ENCODE measurements at places on chromosomes 12 and 14.

DNA sequence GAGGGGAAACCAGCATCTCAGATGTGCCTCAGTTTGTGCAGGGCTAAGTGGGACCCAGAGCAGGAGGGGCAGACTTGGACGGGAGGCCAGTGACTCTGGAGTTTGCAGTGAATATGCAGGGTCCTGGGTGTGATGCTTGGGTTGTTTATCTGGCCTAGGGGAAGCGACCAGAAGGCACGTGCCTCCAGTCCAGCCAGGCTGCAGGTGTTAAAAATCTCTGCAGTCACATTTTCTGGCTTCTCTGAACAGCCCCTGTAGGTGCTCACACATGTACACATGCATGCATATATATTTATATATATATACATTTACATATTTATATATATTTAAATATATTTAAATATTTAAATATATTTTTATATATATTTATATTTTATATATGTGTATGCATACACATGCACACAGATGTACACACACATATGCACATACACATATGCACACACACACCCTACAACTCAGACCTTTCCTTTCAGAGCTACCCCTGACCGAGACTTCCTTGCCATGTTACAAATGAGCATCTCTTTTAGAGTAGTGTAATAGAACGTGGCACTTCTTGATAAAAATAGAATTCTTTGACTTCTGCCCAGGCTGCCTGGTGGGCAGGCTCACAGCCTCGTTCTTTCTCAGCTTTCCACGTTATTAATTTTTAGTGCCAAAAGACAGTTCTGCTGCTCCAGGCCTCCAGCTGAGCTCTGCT lies 26.8 kb upstream of the TCL1B start:
- no peak for DNase-seq

DNA sequence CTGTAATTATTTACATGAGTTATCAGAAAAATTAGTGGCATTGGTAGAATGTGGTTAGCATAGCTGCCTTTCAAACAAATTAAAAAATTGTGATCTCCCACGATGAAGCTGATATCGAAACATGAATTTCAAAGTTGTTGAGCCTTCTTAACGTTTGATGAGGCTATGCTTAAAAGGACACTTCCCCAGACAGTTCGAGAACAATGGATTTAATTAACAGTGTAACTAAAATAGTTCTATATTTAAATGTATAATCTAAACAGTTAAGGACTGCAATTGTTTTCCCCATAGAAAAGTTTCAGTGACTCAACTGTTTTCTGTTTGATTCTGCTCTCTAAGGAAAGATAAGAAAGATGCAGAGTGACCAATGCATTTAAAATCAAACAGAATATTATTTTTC lies 1.6 kb downstream of the CLEC2B start:
- DNase-seq, result no peak

- no peak for DNase-seq
These were observed 133.9 kb downstream of the TBX5 start for GRCh38 chr12:114272071-114272470.

GRCh38 chr12:55548756-55549155 lies 646 bp upstream of the OR6C4 start:
- DNase-seq, result no peak

- no peak for DNase-seq
These were observed 1.7 kb downstream of the FBXO34 start for GRCh38 chr14:55272922-55273321.

- no peak for DNase-seq
These were observed 56.4 kb downstream of the GOLGA5 start for GRCh38 chr14:92850492-92850891.

DNA sequence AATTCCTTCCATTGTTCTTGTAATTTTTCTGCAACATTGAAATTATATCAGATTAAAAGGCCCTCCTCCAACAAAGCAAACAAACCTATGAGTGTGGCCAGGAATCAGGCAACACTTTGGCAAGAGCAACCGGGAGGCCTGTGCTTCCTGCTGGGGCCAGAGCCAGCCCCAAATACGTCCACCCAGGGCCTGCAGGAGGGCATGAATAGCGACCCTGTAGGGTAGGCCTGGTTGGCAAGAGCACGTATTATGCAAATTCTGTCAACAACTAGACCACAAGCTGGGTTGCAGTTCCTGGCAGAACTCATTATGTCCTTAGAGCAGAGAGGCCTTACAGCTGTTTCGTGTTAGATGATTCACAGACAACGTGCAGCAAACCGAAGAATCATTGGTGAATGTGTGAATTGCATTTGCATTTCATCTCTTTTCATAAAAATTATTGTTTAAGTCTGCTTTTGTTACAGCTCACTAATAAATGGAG lies 26.9 kb upstream of the LGALS3 start:
- no peak for DNase-seq

DNA sequence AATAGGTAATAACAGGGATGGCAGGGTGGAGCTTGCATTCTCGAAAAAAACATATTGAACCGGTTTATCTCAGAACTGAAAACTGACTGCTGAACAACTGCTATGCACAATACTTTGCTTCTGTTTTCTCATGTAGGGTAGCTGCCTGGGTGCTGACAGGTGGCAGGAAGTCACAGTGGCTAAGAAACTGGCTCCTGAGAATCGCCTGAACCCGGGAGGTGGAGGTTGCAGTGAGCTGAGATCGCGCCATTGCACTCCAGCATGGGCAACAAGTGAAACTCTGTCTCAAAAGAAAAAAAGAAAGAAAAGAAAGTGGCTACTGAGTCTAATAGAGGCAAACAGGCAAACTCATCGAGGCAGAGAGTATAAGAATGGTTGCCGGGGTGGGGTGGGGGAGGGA lies 113.1 kb downstream of the CCDC60 start:
- DNase-seq, result no peak

DNA sequence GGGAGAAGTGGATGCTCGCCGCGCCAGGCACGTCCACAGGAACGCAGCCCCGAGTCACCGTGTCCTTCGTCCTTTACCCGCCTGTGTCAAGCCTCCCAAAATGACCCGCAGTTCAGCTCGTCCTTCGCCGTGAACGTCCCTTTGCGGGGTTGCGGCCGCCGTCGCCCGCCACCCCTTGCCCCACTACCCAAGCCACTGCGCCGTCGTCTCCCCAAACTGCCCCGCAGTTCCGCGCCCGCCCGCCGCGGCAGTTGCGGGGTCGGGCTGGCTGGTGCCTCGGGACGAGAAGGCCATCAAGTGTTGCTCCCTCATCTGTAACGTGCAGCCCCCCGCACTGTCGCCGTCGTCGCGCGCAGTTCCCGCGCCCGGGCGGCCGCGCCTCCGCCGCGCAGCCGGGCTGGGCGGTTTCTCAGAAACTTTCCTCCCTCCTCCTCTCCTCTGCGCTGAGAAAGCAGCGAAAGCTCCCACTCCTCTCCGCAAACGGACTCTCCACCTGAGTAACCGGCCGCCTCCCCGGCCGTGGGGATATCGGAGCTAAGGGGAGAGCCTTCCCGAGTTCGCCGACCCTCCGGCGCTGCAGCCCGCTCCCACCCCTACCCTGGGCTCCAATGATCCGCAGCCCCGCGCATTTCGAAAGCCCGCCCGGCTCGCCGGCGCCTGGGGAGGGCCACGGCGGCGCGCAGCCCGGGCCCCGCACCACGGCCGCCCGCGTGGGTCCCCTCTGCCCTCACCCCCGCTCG lies 6.7 kb downstream of the CDKN1B start:
- DNase-seq, result no peak

DNA sequence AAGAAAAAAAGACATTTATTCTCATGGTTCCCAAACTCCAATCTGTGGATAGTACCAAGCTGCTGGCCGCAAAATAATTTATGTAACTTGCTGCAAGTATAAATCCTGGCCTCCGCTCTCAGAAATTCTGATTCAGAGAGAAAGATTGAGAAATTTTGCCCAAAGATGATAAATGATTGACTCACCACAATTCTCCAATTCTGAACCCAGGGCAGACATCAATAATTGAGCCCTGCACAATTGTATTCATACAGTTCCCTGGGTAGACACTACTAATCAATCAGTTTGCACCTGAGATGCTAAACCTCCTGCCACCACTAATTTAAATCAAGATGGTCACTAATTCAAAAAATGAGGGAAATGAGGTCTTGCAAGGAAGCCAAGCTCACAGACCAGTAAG lies 38.2 kb downstream of the TRPV4 start:
- DNase-seq, result no peak

GRCh38 chr12:48235796-48236333 lies 32.8 kb upstream of the OR10AD1 start:
- DNase-seq, result no peak

DNA sequence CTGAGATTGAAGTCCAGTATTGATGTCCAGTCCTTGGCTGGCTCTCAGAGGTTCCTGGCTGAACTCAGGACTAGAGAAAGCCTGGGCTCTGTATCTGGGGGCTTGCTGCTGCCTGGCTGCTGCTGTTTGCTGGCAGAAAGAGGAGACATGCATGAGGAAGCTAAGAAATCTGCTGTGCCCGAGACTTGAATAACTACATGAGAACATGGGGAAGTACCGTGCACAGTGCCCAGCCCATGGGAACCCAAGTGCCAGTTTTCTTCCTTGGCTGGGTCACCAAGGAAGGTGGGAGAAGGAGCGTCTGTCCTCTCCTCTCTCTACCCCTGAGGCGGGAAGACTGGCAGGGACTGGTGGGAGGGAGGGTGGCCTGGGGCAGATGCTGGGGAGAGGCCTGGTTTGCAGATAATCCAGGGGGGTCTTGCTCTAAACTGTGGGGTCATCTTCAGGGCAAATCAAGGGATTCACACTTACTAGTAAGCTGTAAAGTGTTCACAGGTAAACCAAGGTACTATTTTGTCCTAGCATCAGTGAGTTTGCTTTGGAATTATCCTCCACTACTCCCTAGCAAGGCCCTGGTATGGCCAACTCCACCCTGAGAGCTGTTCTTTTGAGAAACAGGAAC lies 13.8 kb upstream of the ZFP36L1 start:
- DNase-seq, result no peak

DNA sequence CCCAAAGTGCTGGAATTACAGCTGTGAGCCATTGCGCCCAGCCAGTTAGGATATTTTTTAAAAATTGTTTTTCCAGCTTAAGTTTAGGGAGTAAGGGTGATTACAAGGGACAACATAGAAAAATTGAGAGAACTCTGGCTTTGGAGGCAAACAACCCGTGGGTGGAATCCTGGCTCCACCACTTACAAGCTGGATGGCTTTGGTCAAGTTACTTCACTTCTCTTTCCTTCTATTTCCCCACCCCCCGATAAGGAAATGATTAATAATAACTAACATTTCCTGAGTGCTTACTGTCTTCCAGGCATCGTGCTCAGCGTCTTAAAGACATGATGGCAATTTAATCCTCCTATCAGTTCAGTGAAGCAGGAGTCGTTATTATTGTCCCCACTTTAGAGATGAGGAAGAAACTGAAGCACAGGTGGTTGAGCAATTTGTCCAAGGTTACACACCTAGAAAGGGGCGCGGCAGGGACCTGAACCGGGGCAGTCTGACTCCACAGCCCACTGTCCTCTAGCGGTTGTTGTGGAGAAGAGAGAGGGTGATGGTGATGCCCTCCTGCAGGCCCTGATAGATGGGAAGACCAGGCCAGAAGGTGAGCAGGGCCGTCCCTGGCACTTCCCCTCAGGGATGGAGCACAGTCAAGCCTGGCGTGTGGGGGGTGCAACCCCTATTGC lies 16.7 kb upstream of the FAIM2 start:
- DNase-seq, result no peak

DNA sequence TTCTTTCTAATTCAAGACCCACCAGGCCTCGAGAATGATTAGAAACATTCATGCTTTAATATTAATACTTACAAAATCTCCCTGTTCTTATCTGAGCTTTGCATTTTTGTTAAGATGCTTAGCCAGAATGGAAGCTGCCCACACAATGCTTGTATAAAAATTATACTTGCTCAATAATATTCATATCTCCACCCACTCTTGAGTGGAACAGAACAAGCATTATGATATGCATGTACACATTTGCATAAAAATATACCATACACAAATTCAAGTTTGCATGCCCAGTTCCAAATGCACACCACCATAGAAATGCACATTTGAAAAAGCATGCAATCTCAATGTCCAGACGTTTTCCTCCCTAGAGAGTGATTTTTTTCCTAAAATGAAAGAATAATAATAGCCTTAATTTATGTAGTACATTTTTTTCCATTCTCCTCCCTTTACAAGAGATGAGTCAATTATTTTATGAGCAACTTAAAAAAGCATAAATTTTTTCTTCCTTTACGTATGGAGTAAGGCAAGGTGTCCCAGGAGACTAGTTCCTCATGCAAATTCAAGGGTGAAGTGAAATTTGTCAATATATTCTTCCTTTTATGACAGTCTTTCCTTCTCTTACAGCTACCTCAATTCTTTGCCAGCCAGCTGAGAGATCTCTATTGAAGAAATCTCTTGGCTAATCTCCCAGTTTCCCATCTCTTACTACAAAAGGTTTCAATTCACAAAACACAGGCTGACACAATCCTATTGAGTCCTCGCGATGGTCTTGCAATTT lies 313.1 kb upstream of the GARIN6 start:
- DNase-seq, result no peak

GRCh38 chr12:9757433-9758025 lies 3.2 kb downstream of the CD69 start:
- no peak for DNase-seq

DNA sequence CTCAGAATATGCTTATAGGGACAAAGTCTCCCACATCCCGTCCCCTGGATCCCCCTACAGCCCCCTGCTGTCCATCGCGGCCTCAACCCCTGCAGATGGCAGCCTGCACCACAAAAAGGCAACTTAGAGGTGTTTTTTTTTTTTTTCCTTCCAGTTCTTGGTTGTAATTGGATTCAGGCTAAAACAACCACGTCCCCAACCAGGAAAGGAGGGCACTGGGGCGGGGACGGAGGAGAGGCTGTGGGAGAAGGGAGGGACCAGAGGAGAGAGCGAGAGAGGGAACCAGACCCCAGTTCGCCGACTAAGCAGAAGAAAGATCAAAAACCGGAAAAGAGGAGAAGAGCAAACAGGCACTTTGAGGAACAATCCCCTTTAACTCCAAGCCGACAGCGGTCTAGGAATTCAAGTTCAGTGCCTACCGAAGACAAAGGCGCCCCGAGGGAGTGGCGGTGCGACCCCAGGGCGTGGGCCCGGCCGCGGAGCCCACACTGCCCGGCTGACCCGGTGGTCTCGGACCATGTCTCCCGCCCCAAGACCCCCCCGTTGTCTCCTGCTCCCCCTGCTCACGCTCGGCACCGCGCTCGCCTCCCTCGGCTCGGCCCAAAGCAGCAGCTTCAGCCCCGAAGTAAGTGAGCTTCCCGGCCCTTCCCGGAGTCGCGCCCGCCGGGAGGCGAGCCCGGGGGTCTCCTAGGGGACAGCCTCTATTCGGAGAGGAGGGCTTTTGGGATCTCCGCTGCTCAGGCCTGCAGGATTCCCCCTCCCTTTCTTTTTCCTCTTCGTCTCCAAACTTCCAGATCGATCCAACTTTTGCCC lies at the start of gene MMP14:
MMP14 (plus strand) TSS at position 285 of the 813 bp plus-strand sequence; CDS start at position 518, 233 bp downstream.
- DNase-seq, result peak; percentile 86

- DNase-seq, result no peak
These were observed 16.8 kb downstream of the GNS start for GRCh38 chr12:64742416-64742815.

- DNase-seq, result no peak
These were observed 188.2 kb downstream of the NAV3 start for GRCh38 chr12:78018939-78019338.

DNA sequence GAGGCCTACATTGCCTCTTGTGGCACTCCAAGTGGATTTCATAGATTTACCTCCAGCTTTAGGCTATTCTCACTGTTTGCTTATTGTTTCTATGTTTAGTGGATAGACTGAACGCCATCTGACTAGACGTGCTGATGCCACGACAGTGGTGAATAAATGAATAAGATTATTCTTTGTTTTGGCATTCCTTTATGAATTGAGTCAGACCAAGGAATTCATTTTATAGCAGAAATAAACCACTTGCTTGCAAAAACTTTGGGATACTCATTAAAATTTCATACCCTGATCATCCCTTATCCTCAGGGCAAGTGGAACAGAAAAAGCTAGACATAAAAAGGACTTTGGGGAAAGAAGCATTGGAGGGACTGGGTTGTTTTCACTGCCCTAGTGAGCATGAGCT lies 71.7 kb upstream of the FERMT2 start:
- DNase-seq, result no peak
